ENCODE measurements at places on chromosomes 13 and 19.

DNA sequence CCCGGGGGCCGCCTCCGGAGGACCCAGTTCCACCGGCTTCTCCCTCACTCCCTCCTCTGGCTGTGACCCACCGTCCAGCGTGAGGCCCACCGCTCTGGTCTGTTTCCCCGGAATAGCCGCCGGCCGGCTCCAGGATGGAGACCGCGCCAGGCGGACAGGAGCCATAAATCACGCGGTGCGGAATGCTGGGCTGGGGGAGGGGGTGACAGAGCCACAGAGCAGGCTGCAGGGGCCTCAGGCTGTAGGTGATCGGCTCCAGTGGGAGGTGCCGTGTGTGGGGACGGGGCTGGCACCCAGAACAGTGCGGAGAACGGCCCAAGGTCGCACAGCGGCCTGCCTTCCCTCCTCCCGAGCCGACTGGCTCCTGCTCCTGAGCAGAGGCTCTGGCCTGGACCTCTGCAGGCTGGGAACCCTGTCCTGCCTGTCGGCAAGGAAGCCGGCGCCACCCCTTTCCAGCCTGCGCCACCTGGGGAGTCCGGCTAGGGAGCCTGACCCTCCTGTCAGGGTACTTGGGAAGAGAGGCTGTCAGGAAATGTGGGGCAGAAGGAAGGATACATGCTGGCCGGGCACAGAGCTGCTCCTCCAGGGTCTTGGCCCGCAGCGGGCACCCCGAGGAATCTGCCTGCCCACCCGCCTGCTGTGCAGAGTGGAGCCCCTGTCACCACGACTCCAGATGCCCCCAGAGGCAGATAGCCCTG lies 8.3 kb downstream of the PIAS4 start:
- H3K36me3 ChIP-seq, result peaks cover 10% of the 10 kb centered on the region
- no peak overlapping the region for H3K4me3 ChIP-seq
- H3K4me1 ChIP-seq, result peaks cover 20% of the 10 kb centered on the region
- DNase-seq, result no peak
- H3K27me3 ChIP-seq, result no peaks in the 10 kb centered on the region

- H3K36me3 ChIP-seq, result no peaks in the 10 kb centered on the region
- DNase-seq, result no peak
- no peak overlapping the region for H3K4me3 ChIP-seq
- H3K27ac ChIP-seq, result no peak overlapping the region
- H3K4me1 ChIP-seq, result no peaks in the 10 kb centered on the region
These were observed 91.1 kb upstream of the SOX1 start for GRCh38 chr13:111975539-111976473.

DNA sequence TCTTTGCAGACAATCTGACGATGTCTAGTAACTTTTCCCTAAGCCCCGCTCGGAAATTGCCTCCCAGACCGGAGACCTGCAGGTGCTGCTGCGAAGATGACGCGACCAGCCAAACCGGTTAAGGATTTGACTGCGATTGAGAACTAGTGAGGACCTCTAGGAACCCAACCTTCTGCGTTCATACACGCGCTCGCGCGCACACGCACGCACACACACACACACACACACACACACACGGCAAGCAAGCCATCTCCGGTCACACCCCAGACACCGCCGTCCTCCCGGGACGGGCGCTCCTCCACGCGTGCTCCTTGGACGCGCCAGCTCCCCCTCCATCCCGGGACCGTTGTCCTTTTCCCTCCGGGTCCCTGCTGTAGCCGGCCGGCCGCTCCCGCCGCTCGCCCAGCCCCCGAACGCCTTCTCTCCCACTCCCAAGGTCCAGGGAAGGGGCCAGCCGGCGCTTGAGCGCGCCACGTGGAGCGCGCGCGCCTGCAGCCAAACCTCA lies 1.2 kb downstream of the TBC1D4 start:
- H3K4me1 ChIP-seq, result peaks cover 12% of the 10 kb centered on the region
- no peaks in the 10 kb centered on the region for H3K36me3 ChIP-seq
- no peak overlapping the region for H3K4me3 ChIP-seq
- no peaks in the 10 kb centered on the region for H3K27me3 ChIP-seq
- no peak overlapping the region for H3K27ac ChIP-seq

- DNase-seq, result no peak
- no peak overlapping the region for H3K4me3 ChIP-seq
- H3K27me3 ChIP-seq, result no peaks in the 10 kb centered on the region
- H3K4me1 ChIP-seq, result no peaks in the 10 kb centered on the region
These were observed 39.3 kb downstream of the SIGLEC7 start for GRCh38 chr19:51181377-51181912.

GRCh38 chr13:100789968-100790367 lies 115.4 kb upstream of the TMTC4 start:
- H3K36me3 ChIP-seq, result no peaks in the 10 kb centered on the region
- no peaks in the 10 kb centered on the region for H3K4me1 ChIP-seq
- H3K27ac ChIP-seq, result no peak overlapping the region

- DNase-seq, result no peak
- H3K27ac ChIP-seq, result no peak overlapping the region
- H3K36me3 ChIP-seq, result peaks cover 70% of the 10 kb centered on the region
- no peaks in the 10 kb centered on the region for H3K4me1 ChIP-seq
These were observed 28.5 kb downstream of the AP1M1 start for GRCh38 chr19:16226184-16226591.

DNA sequence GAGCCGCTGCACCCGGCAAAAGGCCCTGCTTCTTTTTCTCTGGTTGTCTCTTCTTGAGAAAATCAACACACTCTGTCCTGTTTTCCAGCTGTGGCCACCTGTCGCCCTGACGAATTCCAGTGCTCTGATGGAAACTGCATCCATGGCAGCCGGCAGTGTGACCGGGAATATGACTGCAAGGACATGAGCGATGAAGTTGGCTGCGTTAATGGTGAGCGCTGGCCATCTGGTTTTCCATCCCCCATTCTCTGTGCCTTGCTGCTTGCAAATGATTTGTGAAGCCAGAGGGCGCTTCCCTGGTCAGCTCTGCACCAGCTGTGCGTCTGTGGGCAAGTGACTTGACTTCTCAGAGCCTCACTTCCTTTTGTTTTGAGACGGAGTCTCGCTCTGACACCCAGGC lies 17.2 kb downstream of the LDLR start:
- peaks cover 50% of the 10 kb centered on the region for H3K36me3 ChIP-seq
- no peak for DNase-seq
- H3K4me3 ChIP-seq, result no peak overlapping the region
- no peak overlapping the region for H3K27ac ChIP-seq
- no peaks in the 10 kb centered on the region for H3K27me3 ChIP-seq

GRCh38 chr19:8584965-8585893 lies 8.0 kb upstream of the MYO1F start:
- no peaks in the 10 kb centered on the region for H3K27me3 ChIP-seq
- H3K36me3 ChIP-seq, result no peaks in the 10 kb centered on the region
- H3K4me1 ChIP-seq, result peaks cover 10% of the 10 kb centered on the region

GRCh38 chr19:42017040-42017439 lies 23.0 kb upstream of the ATP1A3 start:
- H3K4me1 ChIP-seq, result no peaks in the 10 kb centered on the region
- DNase-seq, result no peak
- no peak overlapping the region for H3K4me3 ChIP-seq
- H3K36me3 ChIP-seq, result no peaks in the 10 kb centered on the region
- no peak overlapping the region for H3K27ac ChIP-seq

DNA sequence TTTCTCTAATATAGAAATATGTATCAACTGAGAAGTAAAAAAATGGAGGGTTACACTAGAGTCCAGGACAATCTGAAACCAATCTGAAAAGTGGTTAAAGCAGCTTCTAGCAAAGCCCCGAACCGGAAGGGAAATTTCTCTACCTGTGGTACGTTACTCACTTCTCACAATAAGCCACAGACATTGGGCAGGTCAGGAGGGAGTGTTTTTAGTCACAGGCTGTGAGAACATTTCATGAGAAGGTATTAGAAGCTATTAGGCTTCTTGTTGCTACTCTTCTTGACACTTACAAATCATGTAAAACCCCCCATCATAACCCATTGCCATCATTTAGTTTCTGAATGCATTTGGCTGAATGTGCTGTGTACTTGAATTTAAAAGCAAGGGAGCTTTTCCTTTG lies 120.9 kb downstream of the NUFIP1 start:
- H3K4me3 ChIP-seq, result no peak overlapping the region
- H3K36me3 ChIP-seq, result no peaks in the 10 kb centered on the region
- no peaks in the 10 kb centered on the region for H3K27me3 ChIP-seq
- no peak overlapping the region for H3K27ac ChIP-seq

GRCh38 chr13:52749419-52749818 lies 9.8 kb upstream of the CNMD start:
- no peaks in the 10 kb centered on the region for H3K27me3 ChIP-seq
- H3K36me3 ChIP-seq, result no peaks in the 10 kb centered on the region
- no peaks in the 10 kb centered on the region for H3K4me1 ChIP-seq
- no peak overlapping the region for H3K4me3 ChIP-seq

GRCh38 chr13:90445179-90445578 lies 902.3 kb upstream of the MIR17HG start:
- no peak overlapping the region for H3K4me3 ChIP-seq
- DNase-seq, result no peak
- H3K4me1 ChIP-seq, result no peaks in the 10 kb centered on the region
- H3K27me3 ChIP-seq, result no peaks in the 10 kb centered on the region
- no peaks in the 10 kb centered on the region for H3K36me3 ChIP-seq

GRCh38 chr19:58575183-58576041 lies 2.3 kb upstream of the MZF1 start:
- peaks cover 29% of the 10 kb centered on the region for H3K4me1 ChIP-seq
- peak overlapping the region; percentile 98 for H3K4me3 ChIP-seq
- no peaks in the 10 kb centered on the region for H3K36me3 ChIP-seq
- peak; percentile 81 for DNase-seq

DNA sequence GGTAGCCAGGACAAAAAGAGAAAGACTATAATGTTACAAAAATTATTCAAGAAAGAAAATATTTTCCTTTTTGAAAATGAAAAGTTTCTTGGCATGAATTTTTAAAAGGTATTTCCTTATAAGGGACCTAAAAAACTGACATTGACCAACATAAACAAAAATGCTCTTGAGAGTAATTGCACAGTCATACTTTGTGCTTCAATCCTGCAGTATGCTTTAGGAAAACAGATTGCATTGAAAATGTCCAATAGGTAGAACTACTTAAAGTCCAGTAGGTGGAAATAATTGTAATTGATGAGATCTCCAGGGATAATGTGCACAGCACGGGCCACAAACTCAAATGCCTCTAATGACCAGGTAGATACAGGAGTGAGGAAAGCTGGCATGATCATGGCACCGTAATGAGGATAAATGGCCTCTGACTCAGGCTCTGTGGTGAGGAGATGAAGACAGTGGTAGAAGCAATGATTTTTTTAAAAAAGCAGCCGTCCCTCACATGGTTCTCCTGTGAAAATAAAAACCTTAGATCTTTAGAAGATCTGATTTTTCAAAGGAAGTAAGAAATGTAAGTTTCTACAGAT lies 278.0 kb downstream of the ITGBL1 start:
- no peaks in the 10 kb centered on the region for H3K36me3 ChIP-seq
- no peak overlapping the region for H3K27ac ChIP-seq
- no peaks in the 10 kb centered on the region for H3K27me3 ChIP-seq
- no peak overlapping the region for H3K4me3 ChIP-seq

- no peak overlapping the region for H3K27ac ChIP-seq
- no peaks in the 10 kb centered on the region for H3K36me3 ChIP-seq
- DNase-seq, result no peak
- H3K4me1 ChIP-seq, result no peaks in the 10 kb centered on the region
- no peaks in the 10 kb centered on the region for H3K27me3 ChIP-seq
- H3K4me3 ChIP-seq, result no peak overlapping the region
These were observed 25.2 kb upstream of the IGSF23 start for GRCh38 chr19:44587963-44588770.

GRCh38 chr13:40586886-40587565 lies 79.4 kb downstream of the FOXO1 start:
- no peak overlapping the region for H3K4me3 ChIP-seq
- no peaks in the 10 kb centered on the region for H3K27me3 ChIP-seq
- no peak overlapping the region for H3K27ac ChIP-seq
- DNase-seq, result no peak
- no peaks in the 10 kb centered on the region for H3K36me3 ChIP-seq
- H3K4me1 ChIP-seq, result peaks cover 78% of the 10 kb centered on the region

- no peak overlapping the region for H3K4me3 ChIP-seq
- H3K4me1 ChIP-seq, result no peaks in the 10 kb centered on the region
- no peaks in the 10 kb centered on the region for H3K36me3 ChIP-seq
These were observed 21.0 kb upstream of the CD33 start for GRCh38 chr19:51203916-51204315.

DNA sequence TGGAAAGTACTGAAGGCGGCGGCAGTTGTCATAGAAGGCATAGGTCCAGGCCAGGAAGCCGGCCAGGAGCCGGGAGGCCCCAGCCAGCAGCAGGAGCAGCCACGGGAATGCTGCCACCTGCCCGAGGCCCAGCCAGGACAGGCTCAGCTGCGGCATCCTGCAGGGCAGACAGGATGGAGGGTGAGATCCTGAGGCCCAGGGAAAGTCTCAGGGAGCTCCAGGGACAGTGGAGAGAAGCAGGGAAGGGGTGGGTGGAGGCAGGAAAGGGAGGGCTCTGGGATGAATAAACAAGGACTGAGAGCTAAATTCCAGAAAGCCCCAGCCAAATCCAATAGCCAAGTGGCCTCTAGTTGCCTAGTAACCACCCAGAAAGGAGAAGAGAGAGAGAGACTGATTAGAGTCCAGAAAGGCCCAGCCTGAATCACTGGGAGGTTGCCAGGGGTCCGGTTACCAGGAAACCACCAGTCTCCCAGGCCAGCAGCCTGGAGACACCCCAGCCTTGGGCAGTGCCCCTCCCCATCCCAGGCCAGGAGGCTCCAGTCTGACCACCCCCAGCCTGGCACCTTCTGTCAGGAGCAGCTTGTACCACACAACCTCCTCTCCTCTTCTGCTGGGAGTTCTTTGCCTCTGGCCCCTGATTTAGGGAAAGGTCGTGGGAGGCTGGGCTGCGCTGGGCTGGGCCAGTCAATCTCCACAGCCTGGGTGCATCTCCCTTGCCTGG lies 7.5 kb upstream of the OR10H5 start:
- no peaks in the 10 kb centered on the region for H3K4me1 ChIP-seq
- no peak overlapping the region for H3K4me3 ChIP-seq
- no peak overlapping the region for H3K27ac ChIP-seq
- no peaks in the 10 kb centered on the region for H3K36me3 ChIP-seq
- no peaks in the 10 kb centered on the region for H3K27me3 ChIP-seq
- no peak for DNase-seq

GRCh38 chr13:28299916-28300315 lies 161.6 kb downstream of the PAN3 start:
- no peaks in the 10 kb centered on the region for H3K27me3 ChIP-seq
- H3K4me1 ChIP-seq, result peaks cover 6% of the 10 kb centered on the region
- H3K27ac ChIP-seq, result no peak overlapping the region
- DNase-seq, result no peak
- H3K36me3 ChIP-seq, result no peaks in the 10 kb centered on the region

- H3K4me1 ChIP-seq, result peaks cover 37% of the 10 kb centered on the region
- peak overlapping the region; percentile 88 for H3K27ac ChIP-seq
- peak overlapping the region; percentile 89 for H3K4me3 ChIP-seq
- H3K27me3 ChIP-seq, result no peaks in the 10 kb centered on the region
These were observed 968 bp downstream of the RAVER1 start for GRCh38 chr19:10332158-10332964.

GRCh38 chr19:1931445-1931844 lies 9.5 kb upstream of the CSNK1G2 start:
- no peak for DNase-seq
- H3K4me1 ChIP-seq, result peaks cover 25% of the 10 kb centered on the region
- no peak overlapping the region for H3K27ac ChIP-seq
- H3K4me3 ChIP-seq, result no peak overlapping the region
